ENCODE measurements at places on chromosomes 6 and 20. TPM values are rescaled to one million over a fixed set of nuclear protein-coding genes. Genes with fewer than 3 reads are reported as not detected.

C20orf202 gene
- 3.3 TPM for polyA plus RNA-seq

NDUFAF4 gene
- polyA plus RNA-seq: 978 TPM

ADGRB3 gene
- polyA plus RNA-seq: 135 TPM

MUCL3 gene
- polyA plus RNA-seq: not detected

OPN5 gene
- polyA plus RNA-seq: 2.9 TPM

EDN3 gene
- not detected for polyA plus RNA-seq

PNPLA1 gene
- not detected for polyA plus RNA-seq

GMDS gene
- polyA plus RNA-seq: 1.7 TPM

Measured in Purkinje cell (primary cell).